RWPE1 (cell line): ENCODE measurements at places on chromosomes 4 and X.

DNA sequence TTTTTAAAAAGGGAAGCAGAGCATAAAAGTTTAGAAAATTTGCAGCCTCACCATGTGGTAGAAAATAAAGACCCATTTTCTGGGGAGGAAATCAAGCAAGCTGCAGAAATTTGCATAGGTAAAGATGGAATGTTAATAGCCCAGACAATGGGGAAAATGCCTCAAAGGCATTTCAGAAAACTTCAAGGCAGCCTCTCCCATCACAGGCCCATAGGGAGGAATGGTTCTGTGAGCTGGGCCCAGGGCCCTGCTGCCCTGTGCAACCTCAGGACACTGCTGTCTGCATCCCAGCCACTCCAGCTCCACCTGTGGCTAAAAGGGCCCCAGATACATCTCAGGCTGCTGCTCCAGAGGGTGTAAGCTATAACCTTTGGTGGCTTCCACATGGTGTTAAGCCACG is 137.9 kb downstream of the INPP4B start:
- DNase-seq: no peak

DNA sequence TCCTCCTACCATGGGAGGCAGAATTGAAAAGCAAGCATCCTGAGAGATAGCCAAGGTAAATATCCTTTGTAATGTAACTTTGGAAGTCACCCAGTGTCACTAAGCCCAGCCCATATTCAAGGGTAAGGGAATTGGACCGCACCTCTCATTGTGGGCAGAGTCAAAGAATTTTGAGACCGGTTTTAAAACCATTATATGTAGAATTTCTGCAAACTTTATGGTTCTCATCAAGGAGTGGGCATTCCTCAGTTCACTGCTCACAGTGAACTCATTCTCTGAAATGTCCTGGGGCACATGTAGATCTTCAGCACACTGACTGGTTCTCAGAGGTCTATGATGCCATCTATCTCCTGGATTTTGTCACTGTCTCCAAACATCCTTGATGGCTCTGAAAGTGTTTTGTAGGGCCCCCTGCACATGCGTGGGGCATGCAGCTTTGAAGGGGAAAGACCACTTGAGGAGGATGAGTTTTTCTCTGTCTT is 35.3 kb upstream of the CHRNA9 start:
- DNase-seq: peak; percentile 25

DNA sequence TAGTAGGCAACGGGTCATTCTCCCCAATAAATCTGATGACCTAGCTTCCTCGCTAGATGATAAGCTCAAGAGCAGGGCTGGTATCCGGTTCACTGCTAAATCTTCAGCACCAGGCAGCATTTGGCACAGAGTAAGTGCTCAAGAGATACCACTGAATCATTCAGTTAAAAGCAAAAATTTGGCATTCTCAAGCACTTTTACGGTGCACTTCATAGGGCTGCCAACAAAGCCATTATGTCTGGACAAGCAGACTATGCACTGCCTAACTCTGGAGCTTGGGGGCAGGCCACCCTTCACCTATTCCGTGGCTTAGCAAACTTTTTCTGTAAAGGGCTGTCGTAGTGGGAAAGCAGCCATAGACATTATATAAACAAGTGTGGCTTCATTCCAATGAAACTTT is 23.8 kb upstream of the CXorf38 start:
- DNase-seq: no peak

DNA sequence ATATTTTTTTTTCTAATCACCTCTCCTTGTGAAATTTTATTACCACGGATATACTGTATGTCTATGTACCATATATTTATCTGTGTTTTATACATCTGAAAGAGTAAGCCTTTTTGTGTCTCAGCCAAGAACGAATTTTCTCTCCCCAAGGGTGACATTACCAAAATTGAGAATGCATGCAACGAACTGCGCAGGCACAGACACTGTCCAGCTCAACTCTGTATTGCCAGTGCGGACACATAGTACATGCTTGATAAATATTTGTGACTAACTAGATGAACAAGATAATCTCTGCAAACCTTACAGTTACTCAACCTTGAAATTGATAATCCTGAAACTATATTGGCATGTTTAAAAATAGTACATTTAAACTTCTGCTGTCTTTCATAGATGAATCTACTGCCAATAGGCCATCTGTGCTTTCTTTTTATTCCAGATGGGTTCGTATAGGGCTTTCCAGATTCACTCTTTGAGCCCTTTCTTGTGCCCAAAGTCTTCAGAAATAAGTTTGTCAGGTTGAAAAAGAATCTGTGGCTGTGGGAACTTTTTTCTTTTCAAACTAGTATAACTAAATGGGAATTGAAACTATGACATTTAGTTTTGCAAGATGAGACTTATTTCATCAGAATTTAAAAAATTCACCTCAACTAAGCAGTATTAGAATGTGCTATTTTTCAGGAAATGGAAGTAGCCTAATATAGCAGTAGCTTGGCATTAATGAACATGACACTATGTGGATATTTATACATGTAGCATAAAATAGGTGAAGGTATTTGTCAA is 38.9 kb downstream of the DTHD1 start:
- DNase-seq: no peak

- DNase-seq: no peak
Observed at GRCh38 chr4:152843481-152844090, 63.8 kb downstream of the ARFIP1 start.

DNA sequence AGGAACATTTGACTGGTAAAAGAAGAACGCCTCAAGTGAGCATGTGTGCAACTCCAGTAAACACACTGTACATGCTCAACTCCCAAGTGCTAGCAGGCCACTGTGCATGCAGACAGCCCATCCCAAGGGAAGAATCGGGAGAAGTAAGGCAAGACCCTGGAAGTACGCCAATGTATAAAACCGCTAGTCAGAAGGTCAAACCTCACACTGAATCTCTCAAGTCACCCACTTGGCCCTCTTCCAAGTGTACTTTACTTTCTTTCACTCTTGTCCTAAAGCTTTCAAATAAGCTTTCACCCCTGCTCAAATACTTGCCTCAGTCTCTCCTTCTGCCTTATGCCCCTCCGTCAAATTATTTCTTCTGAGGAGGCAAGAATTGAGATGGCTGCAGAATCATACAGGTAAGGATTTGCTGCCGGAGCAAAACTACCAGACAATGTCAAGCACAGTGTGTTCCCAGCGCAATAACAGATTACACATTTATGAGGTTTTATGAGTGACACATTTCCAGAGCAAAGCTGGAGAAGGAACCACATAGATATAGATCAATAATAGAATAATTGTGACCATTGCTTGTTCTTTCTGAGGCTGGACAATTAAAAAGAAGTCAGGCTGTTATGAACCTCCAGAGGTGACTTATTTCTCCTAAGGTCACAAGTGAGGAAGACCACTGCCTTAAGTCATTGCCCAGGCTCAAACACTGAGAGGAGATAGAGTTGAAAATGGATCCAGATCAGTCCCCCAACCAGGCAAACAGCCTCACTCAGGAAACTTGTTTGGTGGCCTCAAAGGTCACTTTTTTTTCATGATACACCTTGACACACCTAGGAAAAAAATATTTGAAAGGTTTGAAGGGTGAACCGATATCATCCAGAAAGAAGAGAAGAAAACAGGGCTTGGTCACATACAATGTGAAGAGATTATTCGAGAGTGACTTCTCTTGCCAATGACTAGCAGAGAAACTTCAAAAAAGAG is 26.3 kb downstream of the CXCL1 start:
- DNase-seq: no peak

- peak; percentile 16 for DNase-seq
Observed at GRCh38 chrX:149151805-149152757, 353.0 kb downstream of the IDS start.

- DNase-seq: no peak
Observed at GRCh38 chrX:40835526-40835925, 100.2 kb upstream of the MED14 start.

DNA sequence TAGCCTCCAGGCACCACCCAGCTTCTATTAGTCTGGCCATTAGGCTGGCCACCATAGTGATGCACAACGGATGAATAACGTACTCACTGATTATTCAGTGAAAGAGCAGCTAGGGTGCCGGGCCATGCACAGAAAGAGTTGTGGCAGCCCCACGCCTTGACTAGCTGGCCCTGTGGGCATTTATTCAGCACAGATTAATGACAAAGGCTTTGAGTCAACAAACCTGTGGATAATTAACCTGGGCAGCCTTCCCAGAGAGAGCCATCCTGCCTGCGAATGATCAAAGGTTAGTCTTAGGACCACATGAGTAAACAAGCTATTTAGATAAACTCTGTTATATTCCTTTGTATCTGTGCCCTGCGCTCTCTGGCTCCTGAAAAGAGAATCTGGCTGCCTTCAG is 37.2 kb downstream of the MAP9 start:
- no peak for DNase-seq

GRCh38 chr4:157221426-157221894 is 932 bp downstream of the GRIA2 start:
- no peak for DNase-seq
